Renal cortical epithelial cell (primary cell): ENCODE measurements at places on chromosomes 16 and 17. TPM values are rescaled to one million over a fixed set of nuclear protein-coding genes. Genes with fewer than 3 reads are reported as not detected.
A peak's percentile ranks its signal among the peaks of the same experiment; 100 is the strongest.

RAMP2 gene
- total RNA-seq = not detected in 2 replicates

KSR1 gene
- total RNA-seq = 2.4 and 29.3 TPM in 2 replicates

RNU2-1 gene
- not detected in 2 replicates for total RNA-seq

HOXB9 gene
- 17.5 and 49.2 TPM in 2 replicates for total RNA-seq

DNA sequence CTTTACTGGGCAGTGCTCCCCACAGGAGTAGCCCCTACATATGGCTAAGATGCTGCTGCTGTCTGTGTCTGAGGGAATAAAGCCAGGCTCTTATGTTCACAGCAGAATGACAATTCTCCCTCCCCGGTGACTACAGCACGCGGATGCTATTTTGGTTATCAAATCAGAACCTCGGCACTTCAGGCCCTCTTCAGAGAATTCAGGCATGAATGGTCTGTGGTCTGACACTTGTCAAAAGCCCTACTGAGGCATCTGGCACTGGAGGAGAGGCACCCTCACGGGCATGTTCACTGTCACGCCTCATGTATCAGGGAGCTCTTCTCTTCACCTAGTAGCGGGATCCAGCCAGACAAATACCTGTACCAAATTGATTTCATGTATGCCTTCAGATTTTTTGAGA lies 30.4 kb downstream of the KIAA0513 start:
- no peak for DNase-seq

GRCh38 chr16:57413301-57413730 lies 8.7 kb downstream of the CCL17 start:
- no peak for DNase-seq

CD300LF gene
- total RNA-seq = not detected in 2 replicates

TSPAN10 gene
- 0.87 and 2.3 TPM in 2 replicates for total RNA-seq

- DNase-seq = peak; percentile 86
Measured at GRCh38 chr16:22898874-22899348, 84.9 kb downstream of the HS3ST2 start.

DNA sequence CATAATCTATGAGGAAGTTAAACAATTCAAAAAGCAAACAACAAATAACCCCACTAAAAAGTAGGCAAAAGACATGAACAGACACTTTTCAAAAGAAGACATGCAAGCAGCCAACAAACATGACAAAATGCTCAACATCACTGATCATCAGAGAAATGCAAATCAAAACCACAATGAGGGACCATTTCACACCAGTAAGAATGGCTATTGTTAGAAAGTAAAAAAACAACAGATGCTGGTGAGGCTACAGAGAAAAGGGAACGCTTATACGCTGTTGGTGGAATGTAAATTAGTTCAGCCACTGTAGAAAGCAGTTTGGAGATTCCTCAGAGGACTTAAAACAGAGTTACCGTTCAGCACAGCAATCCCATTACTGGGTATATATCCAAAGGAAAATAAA lies 24.4 kb downstream of the TNFRSF13B start:
- no peak for DNase-seq

DNA sequence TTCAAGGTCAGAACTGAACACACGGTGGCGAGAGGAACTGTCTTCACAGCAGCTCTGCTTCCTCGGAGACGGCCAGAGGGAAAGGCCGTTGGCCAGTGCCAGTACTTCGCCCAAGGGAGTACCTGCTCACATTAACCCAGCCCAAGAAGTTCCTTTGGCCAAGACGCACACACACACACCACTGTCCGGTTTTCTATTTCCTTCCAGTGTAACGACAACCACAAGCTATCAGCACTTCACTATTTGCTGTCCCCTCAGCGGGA lies 744 bp upstream of the GGNBP2 start:
- DNase-seq = peak; percentile 64

DNA sequence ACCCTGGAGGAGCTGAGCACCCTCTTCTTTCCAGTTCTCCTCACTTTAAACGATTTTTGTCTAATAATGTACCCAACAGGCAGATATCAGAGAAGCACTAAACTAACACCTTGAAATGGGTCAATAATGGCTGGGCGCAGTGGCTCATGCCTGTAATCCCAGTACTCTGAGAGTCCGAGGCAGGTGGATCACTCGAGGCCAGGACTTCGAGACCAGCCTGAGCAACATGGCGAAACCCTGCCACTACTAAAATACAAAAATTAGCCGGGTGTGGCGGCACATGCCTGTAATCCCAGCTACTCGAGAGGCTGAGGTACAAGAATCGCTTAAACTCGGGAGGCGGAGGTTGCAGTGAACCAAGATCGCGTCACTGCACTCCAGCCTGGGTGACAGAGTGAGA lies 57.4 kb downstream of the ZFHX3 start:
- no peak for DNase-seq

- DNase-seq = no peak
Measured at GRCh38 chr17:27669136-27669535, 38.1 kb downstream of the LGALS9 start.

DNA sequence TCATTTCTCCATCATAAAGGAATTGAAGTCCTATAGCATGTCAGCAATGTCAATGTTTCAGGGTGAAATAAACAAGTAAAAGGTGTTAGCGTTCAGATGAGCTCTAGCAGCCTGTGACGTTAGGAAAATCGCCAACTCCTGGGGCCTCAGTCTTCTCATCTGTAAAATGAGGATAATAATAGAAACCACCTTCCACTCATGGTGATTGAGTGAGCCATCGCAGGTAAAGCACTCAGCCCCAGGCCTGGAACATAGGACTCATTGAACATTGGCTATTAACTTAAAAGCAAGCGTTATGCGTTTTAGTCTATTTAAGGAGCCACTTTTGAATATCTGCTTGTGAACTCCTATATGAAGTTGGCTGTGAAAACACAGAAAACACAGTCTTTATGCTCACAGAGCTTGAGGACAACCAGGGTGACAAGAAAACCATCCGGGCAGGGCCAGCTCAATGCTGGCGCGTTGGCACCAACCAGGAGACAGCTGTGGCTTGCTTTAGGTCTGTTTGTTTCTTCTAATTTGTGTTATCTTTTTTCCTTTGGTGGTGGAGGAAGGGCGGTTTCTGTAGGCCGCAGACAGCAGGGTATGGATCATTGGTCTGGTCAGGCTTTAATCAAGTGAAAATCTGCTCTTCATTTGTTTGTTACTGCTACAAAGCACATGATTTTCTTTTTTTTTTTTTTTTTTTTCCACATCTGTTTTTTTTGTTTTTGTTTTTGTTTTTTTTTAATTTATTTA lies 35.7 kb upstream of the MED9 start:
- no peak for DNase-seq

PRAC2 gene
- not detected in 2 replicates for total RNA-seq

DNA sequence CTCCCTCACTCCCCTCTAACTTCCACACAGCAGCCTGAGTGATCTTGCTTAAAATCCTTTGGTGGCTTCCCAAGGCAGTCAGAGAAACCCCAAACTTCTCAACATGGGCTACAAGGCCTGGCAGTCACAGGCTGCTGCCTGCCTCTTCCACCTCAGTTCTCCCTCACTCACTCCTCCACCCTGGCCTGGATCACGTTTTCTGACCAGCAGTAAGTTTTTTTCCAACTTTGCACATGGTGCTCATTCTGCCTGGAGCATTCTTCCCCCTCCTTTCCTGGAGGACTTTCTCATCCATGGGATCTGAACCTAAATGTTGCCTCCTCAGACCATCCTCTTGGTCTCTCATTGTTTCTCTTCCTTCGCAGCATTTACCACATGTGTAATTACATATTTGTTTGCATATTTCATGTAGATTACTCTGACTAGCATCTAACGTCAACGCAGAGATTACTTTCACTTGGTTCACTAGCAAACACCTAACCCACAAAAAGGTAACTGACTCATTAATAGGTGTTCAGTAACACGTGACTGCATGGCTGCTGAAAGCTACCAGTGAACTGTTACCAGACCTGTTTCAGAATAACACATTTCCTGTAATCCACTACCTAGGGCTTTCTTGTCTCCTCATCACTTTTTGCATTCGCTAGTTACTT lies 17.1 kb downstream of the GNA13 start:
- DNase-seq = peak; percentile 83

DNA sequence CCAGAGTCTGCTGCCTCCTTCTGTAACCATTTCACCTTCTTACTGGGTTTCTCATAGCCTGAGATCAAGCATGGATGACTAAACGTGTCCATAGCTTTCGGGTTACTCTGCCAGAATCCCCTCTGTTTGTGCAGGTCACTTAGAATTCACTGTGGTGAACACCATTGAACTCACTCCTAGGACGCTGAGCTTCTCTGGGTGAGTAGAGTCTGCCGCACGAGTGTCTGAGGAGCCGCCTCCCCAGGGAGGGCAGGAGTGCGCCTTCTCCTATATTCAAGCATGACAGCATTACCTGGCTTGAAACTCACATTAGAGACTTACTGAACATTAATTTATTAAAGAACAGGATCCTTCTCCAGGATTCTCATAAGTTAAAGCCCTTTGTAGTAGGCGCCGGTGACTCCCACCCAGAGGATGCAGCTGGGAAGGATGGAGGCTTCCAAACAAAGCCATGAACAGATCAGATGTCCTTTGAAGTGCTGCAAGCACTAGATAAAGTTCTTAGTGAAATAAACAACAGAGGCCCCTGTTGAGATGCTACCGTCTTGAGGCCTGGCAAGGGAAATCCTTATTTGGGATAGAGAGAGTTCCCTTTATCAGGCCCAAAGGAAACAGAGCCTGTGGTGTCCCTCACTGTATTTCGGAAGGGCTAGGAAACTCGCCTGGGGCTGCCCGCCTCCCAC lies 144.6 kb upstream of the PLCG2 start:
- no peak for DNase-seq

DNA sequence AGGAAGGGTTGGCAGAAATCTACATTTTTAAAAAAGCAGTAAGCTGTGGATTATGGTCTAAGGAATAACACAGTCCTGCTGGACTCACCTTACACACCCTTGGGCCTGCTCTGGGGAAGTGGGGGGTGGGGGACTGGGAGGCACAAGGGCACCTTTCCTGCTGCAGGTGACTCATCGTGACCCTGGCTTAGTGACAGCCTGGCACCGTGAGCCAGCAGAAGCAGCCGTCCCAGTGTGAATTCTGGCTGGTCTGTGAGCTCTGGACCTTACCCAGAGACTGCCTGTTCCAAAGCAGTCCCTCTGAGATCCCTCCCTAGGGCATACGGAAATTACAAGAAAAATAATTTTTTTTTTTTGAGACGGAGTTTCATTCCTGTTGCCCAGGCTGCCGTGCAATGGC lies 4.2 kb upstream of the CRK start:
- DNase-seq = peak; percentile 70

DNA sequence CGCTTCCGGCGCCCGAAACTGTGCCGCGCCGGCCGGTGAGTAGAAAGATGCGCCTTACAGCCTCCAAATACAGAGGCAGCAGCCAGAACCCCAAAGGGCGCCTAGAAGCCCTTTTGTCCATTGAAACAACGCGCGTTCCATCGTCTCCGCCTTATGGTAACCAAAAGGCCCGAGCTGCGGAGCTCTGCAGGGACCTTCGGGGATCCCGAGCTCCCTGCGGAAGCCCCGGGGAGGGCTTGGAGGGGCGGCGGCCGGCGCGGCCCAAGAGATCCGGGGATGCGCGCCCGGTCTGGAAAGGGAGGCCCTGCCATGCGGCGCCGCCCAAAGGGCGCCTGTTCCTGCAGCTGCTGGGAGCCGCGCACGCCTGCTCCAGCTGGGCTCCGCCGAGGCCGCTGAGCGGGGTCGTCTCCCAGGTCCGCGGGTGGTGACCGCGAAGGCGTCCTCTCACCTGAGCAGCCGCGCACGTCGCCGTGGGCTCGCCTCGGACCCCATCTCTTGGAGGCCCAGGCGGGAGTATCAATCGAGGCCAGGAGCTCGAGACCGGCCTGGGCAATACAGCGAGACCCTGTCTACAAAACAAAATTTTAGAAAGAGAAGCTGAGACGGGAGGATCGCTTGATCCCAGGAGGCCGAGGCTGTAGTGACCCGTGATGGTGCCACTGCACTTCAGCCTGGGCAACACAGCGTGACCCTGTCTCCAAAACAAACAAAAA lies 742 bp upstream of the FBXO31 start:
- DNase-seq = no peak

- no peak for DNase-seq
Measured at GRCh38 chr16:87844120-87844733, 25.1 kb downstream of the SLC7A5 start.

TPSD1 gene
- total RNA-seq = not detected in 2 replicates

CDH3 gene
- total RNA-seq = 132 and 198 TPM in 2 replicates

- no peak for DNase-seq
Measured at GRCh38 chr16:10067835-10068234, 114.4 kb downstream of the GRIN2A start.

- DNase-seq = no peak
Measured at GRCh38 chr17:29697371-29697770, 74.7 kb upstream of the CORO6 start.

GRCh38 chr16:69542974-69543373 lies 22.8 kb upstream of the NFAT5 start:
- no peak for DNase-seq

ZSCAN32 gene
- 20.5 and 20.7 TPM in 2 replicates for total RNA-seq

GRCh38 chr16:16075488-16076422 lies 126.3 kb downstream of the ABCC1 start:
- DNase-seq = no peak

- no peak for DNase-seq
Measured at GRCh38 chr17:27353033-27353460, 59.1 kb downstream of the WSB1 start.

GRCh38 chr17:80716986-80717719 lies 172.5 kb downstream of the RPTOR start:
- DNase-seq = no peak

- no peak for DNase-seq
Measured at GRCh38 chr17:5843366-5844026, 226.7 kb upstream of the WSCD1 start.

DNA sequence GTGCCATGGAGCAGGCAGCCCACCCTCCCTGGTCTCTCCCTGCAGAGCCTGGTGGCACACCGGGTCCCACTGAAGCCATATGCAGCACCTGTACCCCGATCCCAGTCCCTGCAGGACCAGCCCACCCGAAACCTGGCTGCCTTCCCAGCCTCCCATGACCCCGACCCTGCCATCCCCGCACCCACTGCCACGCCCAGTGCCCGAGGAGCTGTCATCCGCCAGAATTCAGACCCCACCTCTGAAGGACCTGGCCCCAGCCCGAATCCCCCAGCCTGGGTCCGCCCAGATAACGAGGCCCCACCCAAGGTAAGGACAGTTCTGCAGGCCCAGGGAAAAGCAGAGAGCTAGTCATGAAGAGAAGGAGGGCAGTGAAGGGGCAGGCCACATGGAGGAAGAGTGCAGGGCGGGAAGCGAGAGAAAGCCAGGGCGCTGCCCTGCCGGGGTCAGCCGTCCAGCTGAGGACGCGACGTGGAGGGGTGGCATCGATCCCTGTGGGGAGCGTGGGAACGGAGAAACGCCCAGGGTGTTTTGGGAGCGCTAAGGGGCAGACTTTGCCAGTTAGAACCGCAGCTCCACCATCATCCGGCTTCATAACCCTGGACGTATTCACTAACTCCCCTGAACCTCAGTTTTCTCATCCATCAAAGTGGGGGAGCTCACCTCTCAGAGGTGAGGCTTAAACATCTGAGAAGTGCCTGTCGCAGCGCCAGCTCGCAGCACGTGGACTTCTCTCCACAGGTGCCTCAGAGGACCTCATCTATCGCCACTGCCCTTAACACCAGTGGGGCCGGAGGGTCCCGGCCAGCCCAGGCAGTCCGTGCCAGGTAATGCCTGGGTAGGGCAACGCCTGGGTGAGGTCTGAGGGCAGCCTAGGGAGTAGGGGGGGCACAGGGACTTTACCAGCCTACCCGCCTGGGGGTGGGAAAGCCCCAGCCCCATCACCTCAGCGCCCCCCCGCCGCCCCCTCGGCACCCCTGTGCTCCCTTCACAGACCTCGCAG lies 7.6 kb upstream of the C17orf107 start:
- no peak for DNase-seq

CAPNS2 gene
- total RNA-seq = 0.17 and 0.30 TPM in 2 replicates
